CD4-positive, alpha-beta T cell (primary cell): ENCODE measurements at places on chromosomes 16 and 17. TPM values are rescaled to one million over a fixed set of nuclear protein-coding genes. Genes with fewer than 3 reads are reported as not detected.

The ZNF597 gene
- total RNA-seq, result 2.3 TPM

The CETP gene
- total RNA-seq, result not detected

The MYH13 gene
- not detected for total RNA-seq

The SLC13A2 gene
- not detected for total RNA-seq

The CDH3 gene
- 0.74 TPM for total RNA-seq

The MFAP4 gene
- total RNA-seq, result not detected
